ENCODE measurements at places on chromosomes 6 and 20.

DNA sequence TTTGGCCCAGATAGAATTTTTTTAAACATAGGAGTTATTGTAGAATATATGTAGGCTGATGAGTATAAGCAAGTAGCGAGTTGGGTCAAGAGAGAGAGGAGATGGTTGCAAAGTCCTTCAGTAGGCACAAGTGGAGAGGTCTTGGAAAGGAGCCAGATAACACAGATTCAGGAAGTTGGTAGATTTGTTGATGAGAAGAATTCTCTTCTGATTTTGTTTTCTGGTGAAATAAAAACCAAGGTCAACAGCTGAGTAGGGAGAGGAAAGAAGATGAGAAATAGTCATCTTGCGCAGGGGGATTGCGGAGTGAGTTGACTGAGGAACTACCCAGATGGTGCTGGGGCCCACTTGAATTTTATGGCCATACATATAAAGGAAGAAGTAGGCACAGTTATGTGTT, 17.4 kb upstream of the CD83 start:
- no peak for DNase-seq

DNA sequence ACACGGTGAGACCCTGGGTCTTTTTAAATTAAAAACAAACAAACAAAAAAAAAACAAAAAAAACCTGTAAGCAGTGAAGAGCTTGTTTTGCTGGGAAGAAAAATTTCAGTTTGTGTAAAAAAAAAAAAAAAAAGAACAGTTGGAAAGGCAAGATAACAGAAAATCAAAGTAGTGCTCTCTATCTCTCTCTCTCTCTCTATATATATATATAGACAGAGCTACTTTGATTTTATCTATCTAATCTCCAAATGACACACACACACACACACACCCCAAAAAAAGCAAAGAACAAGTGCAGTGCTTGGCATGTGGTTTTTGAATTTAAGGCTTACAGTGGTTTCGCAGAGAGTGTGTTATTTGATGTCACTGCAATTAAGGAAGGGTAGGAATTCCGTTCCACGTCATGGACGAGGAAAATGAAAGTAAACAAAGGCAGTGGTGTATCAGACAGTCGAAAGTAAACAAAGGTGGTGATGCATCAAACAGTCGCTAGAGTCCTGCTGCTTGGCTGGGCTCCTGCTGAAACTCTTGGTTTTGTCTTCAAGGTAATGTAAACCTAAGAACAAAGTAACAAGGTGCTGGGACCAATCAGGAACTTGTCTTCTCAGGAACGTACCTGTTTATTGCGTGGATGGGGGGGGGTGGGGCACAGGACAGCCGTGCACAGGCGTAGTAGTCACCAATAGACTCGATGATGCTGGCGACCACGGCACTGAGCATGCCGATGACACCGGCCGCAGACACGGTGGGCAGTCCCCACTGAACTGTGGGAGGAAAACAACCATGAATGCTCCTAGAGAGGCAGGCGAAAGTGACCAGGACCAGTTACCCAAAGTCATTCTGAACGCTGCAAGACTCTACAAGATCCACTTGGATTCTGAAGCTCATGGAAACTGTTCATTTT, 131.8 kb downstream of the SLC23A2 start:
- DNase-seq, result no peak

GRCh38 chr6:139635401-139636130, 261.1 kb upstream of the CITED2 start:
- no peak for DNase-seq

DNA sequence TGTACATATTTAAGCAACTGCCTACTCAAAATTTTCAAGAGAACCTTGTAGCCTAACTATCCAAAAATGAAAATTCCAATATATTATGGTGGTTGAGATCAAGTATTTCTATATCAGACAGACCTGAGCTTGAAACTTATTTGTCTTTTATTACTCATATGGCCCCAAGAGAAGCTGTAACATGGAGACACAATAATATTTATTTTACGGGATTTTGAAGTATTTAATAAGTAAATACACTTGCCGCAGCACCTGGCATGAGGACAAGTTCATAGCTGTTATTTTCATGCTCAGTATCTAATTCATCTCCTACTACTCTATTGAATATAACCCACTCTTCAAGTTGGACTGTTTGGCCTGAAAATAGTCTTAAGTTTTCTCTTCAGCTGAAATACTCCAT, 28.0 kb downstream of the PTPRK start:
- no peak for DNase-seq

DNA sequence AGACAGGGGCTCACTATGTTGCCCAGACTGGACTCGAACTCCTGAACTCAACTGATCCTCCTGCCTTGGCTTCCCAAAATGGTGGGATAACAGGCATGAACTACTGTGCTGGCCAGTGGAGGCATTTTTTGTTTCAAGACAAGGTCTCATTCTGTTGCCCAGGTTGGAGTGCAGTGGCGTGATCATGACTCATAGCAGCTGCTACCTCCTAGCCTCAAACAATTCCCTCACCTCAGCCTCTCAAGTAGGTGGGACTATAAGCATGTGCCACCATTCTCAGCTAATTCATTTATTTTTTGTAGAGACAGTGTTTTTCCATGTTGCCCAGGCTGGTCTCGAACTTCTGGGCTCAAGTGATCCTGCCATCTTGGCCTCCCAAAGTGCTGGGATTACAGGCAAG, 17.2 kb downstream of the ENPP3 start:
- no peak for DNase-seq

DNA sequence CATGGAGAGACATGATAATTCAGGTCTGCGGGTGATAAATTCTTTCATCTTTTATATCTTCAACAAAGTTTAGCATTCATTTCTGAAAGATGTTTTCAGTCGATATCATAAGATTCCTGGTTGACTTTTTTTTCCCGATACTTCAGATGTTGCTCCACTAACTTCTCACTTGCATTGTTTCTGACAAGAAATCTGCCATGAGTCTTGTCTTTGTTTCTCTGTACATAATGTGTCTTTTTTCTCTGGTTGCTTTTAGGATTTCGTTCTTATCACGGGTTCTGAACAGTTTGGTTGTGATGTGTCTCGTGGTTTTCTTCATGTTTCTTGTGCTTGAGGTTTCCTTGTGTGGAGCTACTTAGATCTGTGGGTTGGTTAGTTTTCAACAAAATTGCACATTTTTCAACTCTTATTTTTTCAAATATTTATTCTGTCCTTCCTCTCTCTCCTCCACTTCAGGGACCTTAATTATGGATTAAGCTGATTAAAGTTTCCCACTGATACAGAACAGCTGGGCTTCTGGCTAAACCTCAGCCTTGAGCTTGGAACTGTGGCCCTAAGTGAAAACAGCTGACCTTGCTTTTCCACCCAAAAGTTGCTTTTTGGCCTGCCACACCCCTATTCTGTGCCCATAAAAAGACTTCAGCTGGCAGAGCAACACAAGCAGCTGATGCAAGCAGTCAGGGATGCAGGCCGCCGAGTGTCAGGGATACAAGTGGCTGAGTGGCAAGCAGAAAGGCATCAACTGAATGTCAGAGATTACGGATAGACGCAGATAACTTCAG, 97.9 kb upstream of the SNX9 start:
- DNase-seq, result no peak

GRCh38 chr6:11242711-11243110, 10.2 kb upstream of the NEDD9 start:
- no peak for DNase-seq

DNA sequence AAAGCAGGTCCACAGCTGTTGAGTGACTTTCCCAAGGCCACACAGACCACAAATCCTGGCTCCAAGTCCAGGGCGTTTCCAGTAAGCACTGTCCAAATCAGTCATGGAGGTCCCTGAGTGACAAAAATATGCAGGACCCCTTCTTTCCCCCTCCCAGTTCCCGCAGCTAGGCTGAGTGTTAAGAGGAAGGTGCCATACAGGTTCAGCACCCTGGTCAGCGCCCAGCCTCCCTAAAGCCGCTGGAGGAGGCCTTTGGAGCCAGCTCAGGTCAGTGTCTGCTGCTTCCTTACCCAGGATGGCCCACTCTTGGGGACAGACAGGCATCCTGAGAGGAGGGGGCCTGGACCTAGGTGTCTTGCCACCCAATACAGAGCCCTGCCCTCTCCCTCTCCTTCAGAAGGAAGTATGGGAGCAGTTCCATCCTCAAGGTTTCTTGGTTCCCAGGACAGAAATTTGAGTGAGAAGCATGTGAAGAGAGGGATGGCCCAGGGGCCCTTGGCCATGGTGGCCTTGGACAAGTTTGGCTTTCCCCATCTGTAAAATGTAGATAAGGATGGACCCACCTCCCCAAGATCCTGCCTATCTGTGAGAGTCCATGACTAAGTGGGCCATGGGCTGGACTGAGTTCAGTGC, 13.2 kb downstream of the TMEM74B start:
- peak; percentile 66 for DNase-seq

DNA sequence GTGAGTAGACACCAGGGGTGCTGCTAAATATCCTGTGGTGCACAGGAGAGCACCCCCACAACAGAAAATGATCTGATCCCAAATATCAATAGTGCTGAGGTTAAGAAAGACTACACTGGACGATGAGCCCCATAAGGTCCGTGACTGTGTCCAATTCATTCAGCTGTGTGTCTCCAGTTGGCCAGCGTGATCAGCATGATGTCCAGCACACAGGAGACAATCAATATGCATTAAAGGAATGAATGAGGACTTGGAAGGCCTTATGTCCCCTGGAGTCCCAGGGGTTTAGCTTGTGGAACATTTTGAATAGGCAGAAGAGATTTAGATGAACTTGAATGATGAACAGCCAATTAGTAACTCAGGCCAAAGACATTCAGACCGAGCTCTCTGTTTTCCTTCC, 6.3 kb downstream of the PPP1R16B start:
- DNase-seq, result no peak

GRCh38 chr6:104253236-104253635, 606.5 kb downstream of the HACE1 start:
- no peak for DNase-seq

DNA sequence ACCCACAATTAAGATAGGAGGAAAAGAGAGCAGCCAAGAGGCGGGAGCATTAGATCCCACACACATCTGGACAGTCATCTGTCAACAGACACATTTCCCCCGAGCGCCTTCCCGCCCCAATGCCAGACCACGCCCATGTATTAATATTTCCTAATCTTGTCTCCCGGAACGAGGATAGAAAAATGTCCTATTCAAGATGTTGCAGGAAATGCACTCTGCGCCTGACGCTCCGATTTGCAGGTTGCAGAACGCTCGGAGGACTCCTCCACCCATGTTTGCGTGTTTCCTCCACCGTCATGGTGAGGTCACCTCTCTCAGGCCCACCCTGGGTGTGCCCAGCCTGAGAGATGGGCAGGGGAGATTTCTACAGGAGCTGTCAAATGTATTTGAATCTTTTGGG, 215.2 kb downstream of the TAF4 start:
- DNase-seq, result no peak

DNA sequence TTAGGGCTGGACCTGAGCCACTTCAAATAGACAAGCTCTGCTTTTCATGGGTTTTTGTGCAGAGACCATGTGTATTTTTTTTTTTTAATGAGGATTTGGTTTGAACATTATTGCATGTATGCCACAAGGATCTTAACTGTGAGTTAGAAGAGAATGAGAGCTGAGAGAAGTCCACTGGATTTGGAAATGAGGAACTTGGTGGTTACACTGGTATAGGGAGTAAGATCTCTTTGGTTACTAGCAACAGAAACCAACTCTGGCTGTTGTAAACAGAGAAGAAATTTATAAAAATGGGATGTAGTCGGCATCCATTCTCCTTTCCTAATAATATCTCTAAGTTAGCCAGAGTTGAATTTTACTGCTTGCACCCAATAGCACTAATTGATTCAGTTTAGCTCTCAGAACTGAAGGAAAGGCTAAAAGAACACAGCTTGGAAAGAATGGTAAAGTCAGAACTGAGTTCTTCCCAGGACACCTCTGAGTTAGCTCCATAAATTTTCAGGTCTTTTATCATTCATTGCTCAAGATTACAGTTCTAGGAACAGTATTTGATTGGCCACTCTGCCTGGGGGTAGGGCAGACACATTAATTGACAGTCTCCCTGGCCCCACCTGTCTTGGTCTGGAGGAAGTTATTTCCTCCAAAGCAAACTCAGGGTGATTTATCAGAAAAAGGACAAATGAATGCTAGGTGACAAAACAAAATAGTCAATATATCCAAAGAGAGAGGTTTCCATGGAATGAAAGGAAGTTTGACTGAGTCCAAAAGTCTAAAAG, 3.9 kb upstream of the WFDC2 start:
- DNase-seq, result no peak

DNA sequence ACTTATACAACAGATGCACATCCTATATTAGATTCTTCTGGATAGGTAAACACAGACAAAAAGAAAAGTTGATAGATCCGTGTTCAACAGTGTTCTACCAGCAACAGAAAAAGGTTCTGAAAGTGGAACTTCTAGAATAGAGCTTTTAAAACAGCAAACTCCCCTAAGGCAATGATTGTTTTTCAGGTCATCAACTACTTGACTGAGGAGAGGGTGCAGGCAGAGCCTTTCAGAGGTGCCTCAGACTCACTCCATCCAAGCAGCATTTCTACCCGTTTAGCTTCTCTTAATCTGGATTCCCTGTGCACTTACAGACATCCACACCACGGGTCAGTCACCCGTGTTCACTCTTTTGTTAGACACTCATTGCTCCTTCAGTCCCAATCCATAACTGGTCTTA, 28.9 kb downstream of the FYN start:
- no peak for DNase-seq

GRCh38 chr6:65638047-65638831, 68.8 kb downstream of the EYS start:
- DNase-seq, result no peak

DNA sequence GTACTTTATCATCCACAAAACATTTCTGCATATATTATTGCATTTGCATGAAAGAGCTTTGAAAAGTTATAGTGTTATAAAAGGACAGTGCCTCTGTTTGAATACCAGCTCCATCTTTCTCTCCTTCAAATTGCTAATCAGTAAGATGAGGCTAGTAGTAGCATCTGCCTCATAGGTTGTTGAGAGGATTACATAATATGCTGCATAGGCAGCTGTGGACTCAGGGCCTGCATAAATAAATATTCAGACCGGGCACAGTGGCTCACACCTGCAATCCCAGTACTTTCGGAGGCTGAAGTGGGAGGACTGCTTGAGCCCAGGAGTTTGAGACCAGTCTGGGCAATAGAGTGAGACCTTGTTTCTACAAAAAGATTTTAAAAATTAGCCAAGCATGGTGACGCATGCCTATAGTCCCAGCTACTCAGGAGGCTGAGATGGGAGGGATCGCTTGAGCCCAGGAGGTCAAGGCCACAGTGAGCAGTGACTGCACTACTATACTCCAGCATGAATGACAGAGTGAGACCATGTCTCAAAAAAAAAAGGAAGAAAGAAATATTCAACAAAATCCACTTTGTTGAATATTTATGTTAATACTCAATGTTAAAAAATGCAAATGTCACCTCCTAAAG, 18.3 kb upstream of the SEC63 start:
- no peak for DNase-seq

GRCh38 chr6:37612475-37612874, 85.2 kb downstream of the MDGA1 start:
- no peak for DNase-seq

Data from liver (tissue), 10 donors.